NCI-H460 (cell line): ENCODE measurements at places on chromosomes 1 and 21. TPM values are rescaled to one million over a fixed set of nuclear protein-coding genes. Genes with fewer than 3 reads are reported as not detected.

Gene IL10
- total RNA-seq: not detected in 2 replicates

Gene RCAN1
- total RNA-seq: 11.2 TPM in 2 replicates

Gene SPRR2E
- total RNA-seq: not detected in 2 replicates

Gene GJA9
- not detected in 2 replicates for total RNA-seq

DNA sequence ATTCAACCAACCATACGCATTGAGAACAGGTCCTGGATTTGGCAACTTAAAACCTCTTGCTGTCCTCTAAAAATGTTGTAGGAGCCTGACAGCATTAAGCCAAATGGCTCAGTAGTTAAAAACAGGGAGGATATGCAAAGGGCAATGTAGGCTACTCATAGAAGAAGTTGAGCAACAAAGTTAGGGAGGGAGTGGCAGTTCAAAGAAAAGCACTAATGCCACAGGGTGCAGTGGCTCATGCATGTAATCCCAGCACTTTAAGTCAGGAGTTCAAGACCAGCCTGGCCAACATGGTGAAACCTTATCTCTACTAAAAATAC, 92.9 kb upstream of the ERG start:
- DNase-seq: no peak

Gene SPATC1L
- total RNA-seq: 6.2 and 10.3 TPM in 2 replicates

GRCh38 chr1:59877108-59877682, 49.4 kb downstream of the CYP2J2 start:
- DNase-seq: no peak

Gene CR1L
- not detected in 2 replicates for total RNA-seq

Gene FMO3
- not detected in 2 replicates for total RNA-seq

GRCh38 chr1:86191958-86192357, 35.4 kb upstream of the COL24A1 start:
- DNase-seq: no peak

- DNase-seq: peak; percentile 88
These were observed 13.2 kb downstream of the PPP1R15B start for GRCh38 chr1:204398197-204399125.

Gene GPR25
- total RNA-seq: not detected in 2 replicates

DNA sequence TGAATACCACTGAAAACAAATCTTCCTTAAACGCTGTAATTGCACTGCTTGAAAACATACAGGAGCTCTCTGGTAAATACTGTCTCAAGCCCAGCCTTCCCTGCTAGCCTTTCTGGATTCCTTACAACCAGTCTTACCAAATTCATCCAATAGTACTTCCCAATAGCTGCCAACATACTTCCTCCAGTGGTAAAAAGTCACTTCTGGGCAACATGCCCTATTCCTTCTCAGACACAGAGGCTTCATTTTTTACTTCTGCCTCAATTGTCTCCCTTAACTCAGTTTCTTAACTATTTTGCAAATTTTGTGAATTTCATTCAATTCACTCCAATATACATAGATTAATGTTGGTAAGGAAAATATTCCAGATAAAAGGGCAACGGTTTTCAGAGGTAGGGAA, 166.3 kb downstream of the TBX15 start:
- DNase-seq: no peak

Gene VHLL
- not detected in 2 replicates for total RNA-seq

GRCh38 chr1:64679177-64679576, 65.7 kb upstream of the RAVER2 start:
- DNase-seq: no peak

DNA sequence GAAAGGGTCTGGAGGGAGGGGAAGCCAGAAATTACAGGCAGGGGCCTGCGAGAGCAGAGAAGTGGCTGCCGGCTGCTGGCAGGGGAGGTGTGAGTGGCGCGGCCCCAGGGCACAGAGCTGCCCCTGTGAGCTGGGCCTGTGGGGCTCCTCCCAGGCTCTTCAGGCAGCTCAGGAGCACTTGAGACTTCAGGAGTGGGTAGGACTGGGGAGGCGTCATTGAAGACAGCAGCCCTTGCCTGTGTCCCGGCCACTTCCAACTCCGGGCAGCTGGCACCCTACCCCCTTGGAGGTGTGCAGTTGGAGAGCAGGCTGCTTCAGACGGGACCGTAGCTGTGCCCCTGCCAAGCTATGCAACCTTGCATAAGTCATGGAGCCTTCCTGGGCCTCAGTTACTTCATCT, 87.5 kb upstream of the ACTL8 start:
- no peak for DNase-seq

DNA sequence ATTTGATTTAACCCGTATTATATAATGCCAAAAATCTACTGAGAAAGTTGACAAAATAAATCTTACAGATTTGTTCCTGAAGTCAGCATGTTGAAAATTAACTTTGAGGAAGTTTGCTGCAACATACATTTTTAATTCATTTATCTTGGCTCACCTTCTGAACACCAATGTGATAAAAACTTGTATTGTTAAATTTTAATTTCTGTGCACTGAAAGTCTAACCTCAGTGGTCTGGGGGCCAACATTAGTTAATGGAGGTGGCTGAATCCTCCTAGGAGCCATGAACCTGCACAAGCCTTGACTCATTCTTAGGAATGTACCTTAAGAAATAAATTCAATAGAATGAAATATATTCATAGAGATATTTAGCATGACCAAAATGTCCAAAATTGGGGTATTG, 95.3 kb downstream of the ADSS2 start:
- no peak for DNase-seq

GRCh38 chr21:44436958-44437357, 18.4 kb upstream of the LRRC3 start:
- DNase-seq: no peak
